ENCODE measurements at places on chromosomes 11 and 22.

DNA sequence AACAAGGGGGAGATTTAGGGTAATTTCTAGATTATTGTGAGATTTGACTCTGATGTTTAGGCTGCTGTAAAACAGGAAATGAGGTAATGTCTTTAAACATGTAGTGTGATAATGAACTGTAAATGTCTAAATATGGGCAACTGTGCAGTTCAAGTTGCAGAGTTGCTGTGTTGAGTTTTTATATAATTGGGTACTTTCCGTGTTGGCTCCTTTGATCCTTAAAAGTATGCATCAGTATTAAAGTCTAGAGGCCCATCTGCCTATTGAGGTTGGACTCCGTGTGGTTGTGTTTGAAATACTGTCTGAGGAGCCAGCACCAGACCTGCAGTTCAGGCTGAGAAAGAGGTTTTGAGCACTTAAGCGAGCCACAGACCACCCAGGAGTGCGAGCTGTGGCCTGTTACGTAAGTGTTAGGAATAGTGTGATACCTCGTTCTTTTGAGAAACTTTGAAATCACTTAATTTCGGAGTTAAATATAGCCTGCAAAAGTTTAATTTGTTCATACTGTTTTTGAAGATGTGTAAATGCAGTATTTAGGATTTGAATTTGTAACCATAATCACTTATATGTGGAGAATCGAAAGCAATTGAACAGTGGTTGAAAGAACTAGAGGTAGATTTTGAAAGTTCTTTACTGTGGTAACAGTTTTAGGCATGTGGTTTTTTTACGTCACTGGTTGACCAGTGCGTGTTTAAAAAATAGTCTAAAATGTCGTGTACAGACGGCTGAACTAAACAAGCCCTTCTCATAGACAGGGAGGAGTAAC, 9.0 kb downstream of the FAM118A start:
- no peak for DNase-seq

DNA sequence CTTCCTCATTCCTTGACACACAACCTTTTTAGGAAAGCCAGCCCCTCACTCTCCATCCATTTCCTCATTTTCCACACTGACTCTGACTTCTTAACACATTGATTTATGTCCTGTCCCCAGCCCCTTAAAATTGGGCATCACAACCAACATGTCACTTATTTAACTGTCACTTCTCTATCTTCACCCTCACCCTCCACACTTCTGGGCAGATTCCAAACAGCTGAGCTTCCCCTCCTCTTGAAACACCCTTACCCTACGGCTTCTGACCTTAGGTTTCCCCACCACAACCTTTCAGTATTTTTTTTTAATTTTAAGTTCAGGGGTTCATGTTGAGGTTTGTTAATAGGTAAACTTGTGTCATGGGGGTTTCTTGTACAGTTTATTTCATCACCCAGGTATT, 696.3 kb downstream of the DLG2 start:
- no peak for DNase-seq

DNA sequence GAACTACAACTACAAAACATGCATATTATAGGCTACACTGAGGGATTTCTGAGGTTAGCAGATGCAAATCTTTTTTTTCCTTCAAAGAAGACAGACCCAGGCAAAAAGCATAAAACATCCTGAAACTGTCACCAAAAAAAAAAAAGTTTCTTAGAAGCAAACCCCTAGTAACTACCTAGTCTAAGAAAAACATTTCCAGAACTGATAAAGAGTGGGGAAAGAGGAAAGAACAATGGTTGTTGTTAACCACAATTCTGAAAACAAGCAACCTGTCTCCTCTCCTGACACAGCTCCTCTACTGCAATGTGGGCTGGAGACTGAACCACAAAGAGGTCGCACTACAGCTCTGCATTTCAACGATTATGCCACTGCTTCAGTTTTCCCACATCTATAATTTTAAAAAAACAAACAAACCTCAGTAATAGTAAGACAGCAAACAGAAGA, 15.0 kb downstream of the DENND5A start:
- peak; percentile 30 for DNase-seq

DNA sequence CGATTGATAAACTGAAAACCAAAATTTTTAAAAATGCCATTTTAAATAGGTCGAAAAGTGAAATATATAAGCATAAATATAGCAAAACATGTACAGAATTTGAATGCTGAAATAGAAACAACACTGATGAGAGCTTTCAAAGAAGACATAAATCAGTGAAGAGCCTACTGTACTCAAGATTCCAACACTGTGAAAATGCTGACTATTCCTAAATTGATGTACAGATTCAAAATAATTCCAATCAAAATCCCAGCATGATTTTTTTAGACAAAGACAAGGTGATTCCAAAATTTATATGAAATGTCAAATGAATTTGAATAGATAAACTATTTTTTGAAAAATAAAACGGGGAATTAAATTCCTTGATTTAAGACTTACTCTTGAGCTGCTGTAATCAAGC, 1010.4 kb downstream of the TBC1D22A start:
- no peak for DNase-seq

DNA sequence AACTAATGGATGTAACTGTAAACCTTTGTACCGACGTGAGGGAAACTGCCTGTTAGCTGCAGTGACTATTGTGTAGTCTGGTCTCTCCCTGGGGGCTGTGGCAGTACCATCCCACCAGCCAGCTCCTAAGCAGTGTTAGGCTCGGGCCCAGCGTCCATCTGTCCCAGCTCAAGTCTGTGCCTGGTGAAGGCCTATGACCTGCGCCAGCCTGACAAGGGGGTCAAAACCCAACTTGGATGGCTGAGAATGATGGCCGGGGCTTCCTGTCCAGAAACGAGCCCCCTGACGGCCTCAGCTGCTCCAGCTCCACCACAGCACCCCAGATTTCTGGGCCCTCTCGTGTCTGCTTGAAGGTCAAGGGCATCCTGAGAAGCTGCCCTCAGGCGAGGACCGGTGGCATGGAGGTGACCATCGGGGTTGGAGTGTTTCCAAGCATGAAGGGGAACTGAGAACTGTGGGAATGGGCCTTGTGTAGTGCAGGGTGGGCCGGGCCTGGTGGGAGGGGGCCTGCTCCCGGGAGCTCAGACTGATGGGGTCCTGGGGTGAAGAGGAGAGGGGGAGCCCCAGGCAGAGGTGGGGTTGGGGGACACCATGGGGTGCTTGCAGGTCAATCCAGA, 14.3 kb upstream of the SPI1 start:
- DNase-seq = no peak

DNA sequence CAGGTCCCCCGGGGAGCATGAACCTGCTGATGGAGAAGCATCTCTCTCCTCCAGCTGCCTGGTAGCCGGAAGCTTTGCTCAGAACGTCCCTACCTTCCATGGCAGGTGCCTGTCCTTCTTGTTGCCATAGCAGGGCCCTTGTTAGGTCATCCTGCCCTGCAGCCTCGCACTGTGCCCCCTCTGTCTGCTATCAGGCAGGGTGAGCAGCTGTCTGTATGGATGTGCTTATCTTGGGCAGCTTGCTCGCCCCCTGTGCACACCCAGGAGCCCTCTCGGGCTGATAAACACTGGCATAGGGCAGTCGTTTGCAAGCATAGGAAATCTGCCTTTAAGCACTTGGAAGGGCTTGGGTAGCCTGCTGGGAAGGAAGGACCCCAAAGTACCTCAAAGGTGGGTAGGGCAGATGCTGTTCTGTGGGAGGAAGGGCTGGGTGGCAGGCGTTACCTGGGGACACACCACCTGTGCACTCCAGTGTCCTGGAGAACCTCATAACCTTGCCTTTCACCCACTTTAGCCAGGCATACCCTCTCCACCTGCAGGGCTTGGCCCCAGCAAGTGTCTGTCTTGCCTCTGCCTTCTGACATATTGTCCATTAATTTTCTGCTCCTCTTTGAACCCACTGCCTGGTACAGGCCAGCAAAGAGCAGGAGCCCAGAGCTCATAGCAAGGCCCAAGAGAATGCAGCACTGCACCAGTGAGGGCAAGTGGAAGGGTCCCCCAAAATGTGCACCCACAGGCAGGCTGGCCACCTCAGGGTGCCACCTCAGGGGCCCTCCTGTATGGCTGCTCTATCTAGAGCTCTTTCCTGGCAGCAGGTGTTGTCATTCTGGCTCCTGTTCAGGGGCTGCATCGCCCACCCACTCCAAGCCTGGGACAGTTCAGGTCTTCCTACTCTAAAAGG, 8.0 kb upstream of the COMT start:
- DNase-seq = no peak

GRCh38 chr11:70616938-70617654, 218.8 kb downstream of the CTTN start:
- DNase-seq = no peak

- no peak for DNase-seq
These were observed at the start of gene PLEKHA7 for GRCh38 chr11:17014321-17014832. PLEKHA7 (minus strand) TSS chr11:17014414; CDS start chr11:17014401, 13 bp downstream.

- no peak for DNase-seq
These were observed 151.7 kb downstream of the STK33 start for GRCh38 chr11:8442301-8442700.

- no peak for DNase-seq
These were observed 70.2 kb downstream of the MED15 start for GRCh38 chr22:20577549-20577975.

DNA sequence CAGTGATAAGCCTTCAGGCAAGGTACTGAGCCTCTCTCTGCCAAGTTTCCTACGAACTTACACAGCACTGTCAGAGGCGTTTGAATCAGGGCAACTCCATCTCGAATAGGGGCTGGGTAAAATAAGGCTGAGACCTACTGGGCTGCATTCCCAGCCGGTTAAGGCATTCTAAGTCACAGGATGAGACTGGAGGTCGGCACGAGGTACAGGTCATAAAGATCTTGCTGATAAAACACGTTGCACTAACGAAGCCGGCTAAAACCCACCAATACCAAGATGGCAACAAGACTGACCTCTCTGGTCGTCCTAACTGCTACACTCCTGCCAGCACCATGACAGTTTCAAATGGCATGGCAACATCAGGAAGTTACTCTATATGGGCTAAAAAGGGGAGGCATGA, 20.4 kb upstream of the POGLUT3 start:
- DNase-seq = no peak

DNA sequence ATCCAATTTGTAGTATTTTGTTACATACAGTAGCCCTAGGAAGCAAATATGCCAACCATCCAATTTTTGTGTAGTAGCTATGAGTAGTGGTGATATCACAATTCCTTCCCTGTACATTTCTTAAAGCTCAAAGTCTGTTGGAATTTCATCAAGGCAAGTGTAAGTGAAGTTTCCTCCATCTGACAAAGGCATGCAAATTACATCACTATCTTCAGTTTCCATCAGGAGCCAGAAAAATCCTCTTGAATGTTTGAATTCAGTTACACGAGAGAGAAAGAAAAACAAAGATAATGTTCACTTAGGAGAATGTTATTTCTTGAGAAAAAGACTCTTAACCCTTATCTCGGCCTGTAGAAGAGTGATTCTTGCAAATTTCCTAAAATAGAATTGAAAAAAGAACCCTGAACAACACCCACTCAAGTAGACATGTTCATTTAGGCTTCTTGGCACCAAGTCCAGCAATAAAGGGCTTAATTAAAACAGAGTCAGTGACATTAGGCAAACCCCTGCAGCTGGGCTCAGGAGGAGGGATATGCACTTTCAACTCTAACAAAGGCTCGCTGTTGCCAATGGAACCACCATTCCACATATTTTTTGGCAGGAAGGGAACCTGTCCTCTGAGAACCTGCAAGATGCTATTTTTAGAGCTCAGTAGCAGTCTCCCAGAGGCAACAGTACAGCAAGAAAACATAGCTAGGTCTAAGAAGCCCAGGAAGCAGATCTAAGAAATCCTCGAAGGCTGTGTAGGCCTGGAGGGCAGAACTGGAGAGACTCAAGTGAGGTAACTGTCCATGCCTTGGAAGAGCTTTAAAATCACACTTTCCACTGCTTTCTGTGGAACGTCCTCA, 144.6 kb downstream of the CCDC81 start:
- no peak for DNase-seq

GRCh38 chr11:119741369-119742262, 12.6 kb upstream of the NECTIN1 start:
- DNase-seq = no peak

DNA sequence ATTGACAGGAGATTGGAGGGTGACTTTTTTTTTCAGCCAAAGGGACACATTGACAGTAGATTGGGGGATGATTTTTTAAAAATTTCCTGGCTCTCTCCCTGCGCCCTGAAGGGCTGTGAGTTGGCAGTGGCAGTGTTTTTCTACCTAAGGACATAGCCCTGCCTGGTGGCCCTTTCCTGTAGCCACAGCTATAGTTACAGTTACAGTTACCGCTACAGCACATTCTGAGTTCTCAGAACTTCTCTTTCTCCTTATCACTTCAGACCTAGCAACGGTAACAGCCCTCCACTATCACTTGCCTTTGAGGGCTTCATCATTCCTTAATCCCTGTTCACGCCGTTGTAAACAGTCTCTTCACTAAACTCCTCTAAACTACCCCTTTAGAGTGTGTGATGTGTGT, 684 bp downstream of the MRGPRX2 start:
- no peak for DNase-seq

- DNase-seq = no peak
These were observed 292.3 kb downstream of the METTL15 start for GRCh38 chr11:28400331-28401100.

GRCh38 chr11:93736129-93736528, 5.2 kb downstream of the TAF1D start:
- no peak for DNase-seq

GRCh38 chr11:129960216-129961214, 42.1 kb downstream of the PRDM10 start:
- DNase-seq = peak; percentile 75

GRCh38 chr22:35746248-35746647, 28.6 kb downstream of the APOL5 start:
- DNase-seq = no peak

DNA sequence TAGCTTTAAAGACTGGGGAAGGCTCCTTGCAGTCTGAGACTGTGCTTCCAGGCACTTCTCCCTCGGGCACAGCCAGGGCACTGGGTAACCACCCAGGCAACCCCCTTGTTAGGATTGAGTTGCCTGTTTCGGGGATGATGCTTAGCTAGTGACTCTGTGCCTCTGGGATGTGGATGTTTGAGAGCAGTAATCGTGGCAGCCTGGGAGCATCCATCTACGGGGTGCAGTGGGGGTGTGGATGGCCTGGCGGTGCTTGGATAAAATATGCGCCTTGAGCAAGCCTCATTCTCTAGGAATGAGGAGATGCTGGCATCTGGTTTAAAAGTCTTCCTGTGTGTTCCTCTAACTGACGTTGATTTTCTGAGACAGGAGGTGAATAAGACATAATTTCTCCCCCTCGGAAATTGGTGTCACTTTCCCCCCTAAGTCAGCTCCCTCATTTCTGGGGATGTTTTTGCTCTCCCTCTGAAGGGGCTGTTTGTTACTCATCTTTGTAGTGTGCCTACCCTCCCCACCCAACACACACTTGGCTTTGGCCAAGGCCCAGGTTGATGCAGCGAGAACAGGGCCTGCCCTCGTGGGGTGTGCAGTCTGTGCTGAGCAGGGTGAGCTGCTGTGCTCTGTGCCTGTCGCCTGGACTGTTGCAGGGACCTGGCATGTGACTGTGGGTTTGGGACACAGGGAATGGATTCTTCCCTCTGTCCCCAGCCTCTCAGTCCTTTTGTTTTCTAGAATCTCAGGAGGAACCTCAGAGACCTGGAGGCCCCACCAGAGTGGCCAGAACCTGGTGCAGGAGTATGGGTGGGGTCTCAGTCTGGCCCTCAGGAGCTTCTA, 2.0 kb downstream of the GNAZ start:
- no peak for DNase-seq

- no peak for DNase-seq
These were observed 24.8 kb downstream of the MYH9 start for GRCh38 chr22:36362932-36363331.

Data from SW480 (cell line).